HFFc6 (cell line): ENCODE measurements at places on chromosomes 2 and 18. TPM values are rescaled to one million over a fixed set of nuclear protein-coding genes. Genes with fewer than 3 reads are reported as not detected.

The ST8SIA5 gene
- total RNA-seq, result not detected in 3 replicates

The EGR4 gene
- not detected in 3 replicates for total RNA-seq

The SUPT7L gene
- 23.5 to 25.6 TPM (median 24.0 TPM) in 3 replicates for total RNA-seq

The RNU2-63P gene
- 12.9 to 16.8 TPM (median 14.5 TPM) in 3 replicates for total RNA-seq

The TRPM8 gene
- total RNA-seq, result not detected in 3 replicates

The NOP58 gene
- total RNA-seq, result 50.2 to 56.3 TPM (median 52.6 TPM) in 3 replicates

The BOLL gene
- not detected in 2 replicates for total RNA-seq

The GPR155 gene
- 3.2 and 7.5 TPM in 2 replicates for total RNA-seq

The AQP12A gene
- total RNA-seq, result not detected in 3 replicates

The REG1B gene
- not detected in 3 replicates for total RNA-seq

The IKZF2 gene
- 6.5 to 10.8 TPM (median 9.3 TPM) in 3 replicates for total RNA-seq

The POTEC gene
- not detected in 3 replicates for total RNA-seq

The SERPINB13 gene
- total RNA-seq, result not detected in 3 replicates

The CFC1 gene
- total RNA-seq, result not detected in 3 replicates

The ANKRD62 gene
- total RNA-seq, result not detected in 3 replicates

- DNase-seq, result peak; percentile 48
Observed at GRCh38 chr18:36756242-36756641, 72.6 kb downstream of the TPGS2 start.

- DNase-seq, result peak; percentile 75
Observed at GRCh38 chr18:39946623-39947061, 2008.4 kb upstream of the PIK3C3 start.

- DNase-seq, result no peak
Observed at GRCh38 chr2:54925022-54925421, 125.2 kb downstream of the RTN4 start.

DNA sequence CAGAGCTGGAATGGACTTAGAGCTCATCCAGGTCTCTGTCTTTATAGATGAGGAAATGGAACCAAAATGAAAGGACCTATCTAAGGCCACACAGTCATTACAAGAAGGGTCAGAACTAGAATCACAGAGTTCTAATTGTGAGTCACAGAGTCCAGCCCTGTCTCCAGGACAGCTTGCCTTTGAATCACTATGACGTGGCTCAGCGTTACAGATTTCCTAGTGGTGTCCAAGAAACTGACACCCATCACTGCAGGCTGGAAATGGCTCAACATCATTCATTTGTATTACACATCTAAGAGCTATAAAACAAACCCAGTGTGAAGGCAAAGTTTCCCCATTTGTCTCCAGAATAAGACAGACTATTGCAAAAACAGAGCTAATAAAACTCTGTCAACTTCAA, 164.3 kb upstream of the SIX2 start:
- peak; percentile 86 for DNase-seq

DNA sequence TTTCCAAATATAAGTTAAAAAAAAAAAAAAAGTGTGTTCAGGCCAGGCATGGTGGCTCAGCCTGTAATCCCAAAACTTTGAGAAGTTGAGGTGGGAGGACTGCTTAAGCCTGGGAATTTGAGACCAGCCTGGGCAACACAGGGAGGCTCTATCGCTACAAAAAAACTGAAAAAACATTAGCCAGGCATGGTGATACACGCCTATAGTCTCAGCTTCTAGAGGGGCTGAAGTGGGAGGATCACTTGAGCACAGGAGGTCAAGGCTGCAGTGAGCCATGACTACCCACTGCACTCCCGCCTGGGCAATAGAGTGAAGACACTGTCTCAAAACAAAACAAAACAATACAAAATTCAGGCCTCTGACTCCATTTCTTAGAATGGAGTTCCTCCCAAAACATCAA, 9.2 kb downstream of the USP37 start:
- no peak for DNase-seq

GRCh38 chr2:237287872-237288271, 126.1 kb downstream of the COL6A3 start:
- no peak for DNase-seq

DNA sequence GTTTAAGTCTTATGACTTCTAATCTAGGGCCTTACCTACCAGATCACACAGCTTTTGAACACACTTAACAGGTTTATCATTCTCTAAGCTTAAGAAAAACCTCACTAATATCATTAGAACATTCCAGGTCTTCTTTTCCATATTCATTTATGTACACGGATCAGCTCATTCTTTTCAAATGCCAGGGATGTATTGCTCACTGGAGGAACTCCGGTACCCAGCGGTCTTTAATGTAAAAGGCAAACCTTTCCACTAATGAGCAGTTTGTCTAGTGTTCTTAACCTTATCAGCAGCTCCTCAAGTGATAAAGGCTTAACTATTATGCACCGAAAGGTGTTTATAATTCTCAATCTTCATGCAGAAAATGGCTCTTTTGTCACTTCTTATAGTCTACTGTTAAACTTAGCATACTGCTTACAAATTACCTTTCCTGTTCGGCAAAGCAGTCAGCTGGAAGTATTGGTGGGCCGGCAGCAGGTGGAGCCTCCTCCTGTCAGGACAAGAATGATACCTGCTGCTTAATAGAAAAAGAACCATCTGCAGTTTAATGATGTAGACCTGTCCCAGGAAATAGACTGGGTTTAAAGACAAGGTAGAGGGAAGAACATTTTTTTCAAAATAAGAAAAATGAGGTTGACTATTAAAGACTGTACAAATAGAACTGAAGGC, 142.7 kb downstream of the FIGN start:
- DNase-seq, result no peak

GRCh38 chr2:191917967-191918651, 71.2 kb upstream of the CAVIN2 start:
- DNase-seq, result no peak

DNA sequence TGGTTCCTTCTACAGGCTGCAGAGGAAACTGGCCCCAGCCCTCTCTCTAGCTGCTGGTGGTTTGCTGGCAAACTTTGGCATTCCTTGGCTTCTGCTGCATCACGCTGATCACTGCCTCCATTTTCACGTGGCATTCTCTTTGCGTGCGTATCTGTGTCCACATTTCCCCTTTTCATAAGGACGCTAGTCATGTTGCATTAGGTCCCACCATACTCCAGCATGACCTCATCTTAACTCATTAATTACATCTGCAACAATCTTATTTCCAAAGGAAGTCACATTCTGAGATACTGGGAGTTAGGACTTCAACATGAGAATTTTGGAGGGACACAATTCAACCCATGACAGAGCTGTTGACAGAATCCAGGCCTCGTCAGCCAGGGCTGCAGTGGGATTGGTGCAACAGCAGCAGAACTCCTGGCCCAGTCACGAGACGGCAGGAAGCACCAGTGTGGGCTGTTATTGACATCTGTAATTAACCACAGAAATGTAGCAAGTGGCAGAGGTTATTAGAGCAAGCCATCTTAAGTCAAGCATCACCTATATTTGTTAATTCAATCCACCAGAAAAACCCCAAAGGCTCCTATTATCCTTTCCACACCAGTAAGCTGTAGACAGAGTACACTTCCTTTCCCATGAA, 132.4 kb downstream of the TMEM163 start:
- no peak for DNase-seq

GRCh38 chr18:27428716-27429475, 243.8 kb upstream of the CHST9 start:
- DNase-seq, result no peak

GRCh38 chr2:142870526-142870925, 6.9 kb upstream of the KYNU start:
- DNase-seq, result no peak

GRCh38 chr2:116692988-116693387, 1121.5 kb upstream of the DDX18 start:
- DNase-seq, result no peak

DNA sequence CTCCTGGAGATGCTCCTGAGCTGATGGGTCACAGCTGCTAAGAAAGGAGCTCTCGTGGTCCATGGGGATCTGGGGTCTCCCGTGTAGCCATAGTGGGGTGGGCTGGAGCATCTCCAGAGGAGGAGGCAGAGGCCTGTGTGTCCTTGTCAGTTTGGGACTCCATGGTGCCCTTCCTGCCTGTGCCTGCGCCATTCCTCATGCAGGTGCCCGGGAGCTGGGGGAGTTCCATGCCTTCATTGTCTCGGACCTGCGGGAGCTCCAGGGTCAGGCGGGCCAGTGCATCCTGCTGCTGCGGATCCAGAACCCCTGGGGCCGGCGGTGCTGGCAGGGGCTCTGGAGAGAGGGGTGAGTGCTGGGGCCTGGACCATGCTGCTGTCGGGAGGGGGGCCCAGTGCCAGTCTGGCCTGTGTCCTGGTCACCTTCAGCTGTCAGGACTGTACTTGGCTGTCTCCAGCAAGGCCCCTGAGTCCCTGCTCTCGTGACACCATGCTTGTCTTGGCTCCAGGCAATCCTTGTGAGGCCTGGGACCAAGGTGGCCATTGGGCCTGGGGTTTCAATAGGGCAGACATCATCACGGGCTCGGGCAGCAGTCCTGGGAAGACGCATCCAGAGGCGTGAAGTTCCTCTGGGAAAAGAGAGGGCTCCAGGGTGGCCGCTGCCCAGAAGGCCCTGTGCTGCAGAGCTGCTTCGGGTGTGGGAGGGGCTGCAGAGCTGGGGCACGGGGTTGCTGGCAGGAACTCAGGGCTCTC, 7.3 kb downstream of the CAPN10 start:
- DNase-seq, result no peak

DNA sequence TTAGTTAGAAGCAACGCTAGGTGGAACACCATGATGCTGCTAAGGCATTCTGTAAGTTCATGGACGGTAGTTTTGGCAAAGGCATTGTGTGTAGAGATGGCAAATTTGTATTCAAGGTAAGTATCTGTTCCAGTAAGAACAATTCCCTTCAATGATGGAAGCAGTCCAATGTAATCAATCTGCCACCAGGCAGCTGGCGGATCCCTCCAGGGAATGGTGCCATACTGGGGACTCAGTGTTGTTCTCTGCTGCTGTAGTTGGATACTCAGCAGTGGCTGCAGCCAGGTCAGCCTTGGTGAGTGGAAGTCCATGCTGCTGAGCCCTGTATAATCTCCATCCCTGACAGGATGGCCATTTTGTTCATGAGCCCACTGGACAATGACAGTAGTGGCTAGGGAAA, 62.8 kb downstream of the ARL6IP6 start:
- no peak for DNase-seq

DNA sequence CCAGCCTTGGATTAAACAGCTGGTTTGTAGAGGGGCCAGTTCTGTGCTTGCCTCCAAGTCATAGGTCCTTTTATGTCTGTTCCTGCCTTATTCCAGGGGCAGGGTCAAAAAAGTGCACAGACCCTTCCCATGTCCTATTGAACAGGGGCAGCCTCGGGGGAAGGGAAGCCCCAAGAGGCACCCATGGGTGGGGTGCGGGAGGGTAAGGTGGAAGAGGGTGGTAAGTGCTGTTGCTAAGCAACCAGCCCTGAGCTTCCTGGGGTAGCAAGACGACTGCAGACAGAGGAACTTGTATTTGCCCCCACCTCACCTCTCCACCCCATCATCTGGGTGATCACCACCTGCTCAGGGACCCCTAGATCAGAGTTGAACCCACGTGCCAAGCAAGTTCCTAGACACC, 7.7 kb downstream of the DNMT3A start:
- DNase-seq, result no peak

DNA sequence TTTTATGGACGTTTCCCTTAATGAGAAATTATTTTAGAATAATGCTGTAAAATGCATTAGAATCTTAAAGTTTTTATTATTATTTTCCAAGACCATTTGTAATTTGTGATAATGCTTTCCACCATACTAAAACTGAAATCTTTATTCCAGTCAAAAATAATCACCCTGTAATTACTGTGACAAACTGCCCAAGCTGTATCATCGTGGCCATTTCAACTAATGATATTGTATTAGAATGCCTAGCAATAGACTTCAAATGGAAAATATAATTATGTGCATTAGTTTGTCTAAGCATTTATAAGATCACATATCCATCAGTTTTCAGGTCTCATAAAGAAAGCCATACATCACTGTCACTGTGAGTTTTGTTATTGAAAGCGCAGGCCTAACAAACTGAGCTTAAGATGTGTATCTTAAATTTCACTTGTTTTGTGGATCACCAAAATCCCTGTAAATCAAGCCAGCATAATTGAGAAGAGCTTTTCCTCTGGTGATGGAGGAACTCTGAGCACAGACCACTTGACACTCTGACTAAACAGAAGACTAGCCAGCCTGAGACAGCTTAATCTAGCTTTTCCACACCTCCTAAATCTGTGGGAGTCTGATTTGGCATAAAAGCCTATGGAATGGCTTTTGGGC, 1312.2 kb upstream of the ACVR2A start:
- DNase-seq, result no peak

GRCh38 chr18:32607816-32608215, 137.1 kb upstream of the GAREM1 start:
- no peak for DNase-seq

GRCh38 chr18:48217258-48218250, 191.6 kb downstream of the ZBTB7C start:
- no peak for DNase-seq

DNA sequence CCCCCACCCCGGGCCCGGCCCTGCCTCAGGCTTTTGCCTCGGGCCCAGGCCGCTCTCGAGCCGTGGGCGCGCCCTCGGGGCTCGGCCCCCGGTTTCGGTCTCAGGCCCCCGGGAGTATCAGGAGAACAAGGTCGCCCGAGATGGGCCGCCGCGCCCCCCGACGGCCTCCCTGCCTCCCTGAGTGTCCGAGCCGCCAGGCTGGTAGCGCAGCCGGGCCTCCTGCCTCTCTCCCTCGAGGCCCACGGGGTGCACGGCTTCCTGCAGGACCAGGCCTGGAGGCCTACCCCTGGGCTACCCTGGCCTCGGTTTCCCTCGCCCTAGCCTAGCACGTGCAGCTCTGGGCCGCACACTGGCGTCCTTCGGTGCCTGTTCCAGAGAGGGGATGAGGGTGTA, 8.4 kb downstream of the GBX2 start:
- no peak for DNase-seq

DNA sequence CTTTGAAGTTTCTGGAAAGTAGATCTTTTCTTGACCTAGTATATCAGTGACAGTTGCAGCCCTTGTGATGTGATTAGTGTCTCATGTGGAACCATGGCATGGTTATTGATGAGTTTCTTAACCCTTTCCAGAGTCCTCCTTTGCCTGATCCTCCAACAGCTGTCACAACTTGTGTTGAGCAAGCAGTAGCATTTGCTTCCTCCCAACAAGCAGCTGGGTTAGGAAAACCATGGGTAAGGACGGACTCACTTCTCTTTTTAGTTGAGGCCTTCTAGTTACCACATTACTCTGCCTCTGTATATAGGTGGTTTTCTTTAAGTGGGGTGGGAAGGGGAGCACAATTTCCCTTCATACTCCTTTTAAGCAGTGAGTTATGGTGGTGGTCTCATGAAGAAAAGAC, 96.3 kb downstream of the XRCC5 start:
- no peak for DNase-seq

DNA sequence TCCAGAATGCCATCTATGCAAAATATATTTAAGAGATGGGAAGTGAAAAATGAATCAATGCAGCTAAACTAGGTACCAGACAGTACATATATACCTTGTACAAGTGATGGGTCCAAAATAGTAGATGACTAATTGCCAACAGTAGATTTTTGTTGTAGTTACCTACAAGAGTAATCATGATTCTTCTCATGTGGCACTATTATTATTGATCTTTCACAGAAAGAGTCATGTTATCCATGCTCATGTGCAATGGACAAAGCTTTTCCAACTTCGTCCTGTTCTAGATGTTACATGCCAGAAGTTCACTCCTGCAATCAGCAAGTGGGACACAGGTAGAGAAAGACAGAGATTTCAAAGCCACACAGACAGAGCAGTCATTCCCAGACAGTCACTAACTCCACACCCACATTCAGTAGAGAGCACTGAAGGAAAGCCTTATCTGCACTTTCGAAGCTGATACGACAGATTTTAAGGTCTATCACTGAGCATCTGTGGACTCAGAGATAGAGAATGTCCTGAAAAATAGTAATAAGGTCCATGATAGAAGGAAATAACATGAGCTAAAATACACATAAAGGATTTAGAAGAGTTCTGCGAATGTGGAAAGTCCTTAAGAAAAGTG, 101.6 kb upstream of the ITPRID2 start:
- no peak for DNase-seq
